Activated CD8-positive, alpha-beta T cell treated with anti-CD3 and anti-CD28 coated beads, Interleukin-2, amount 10 ng/mL, durations not matched to agents 7 days and 5 days (primary cell): ENCODE measurements at places on chromosomes 6 and 20.

GRCh38 chr6:23531666-23532065 lies 594.3 kb upstream of the NRSN1 start:
- no peak for DNase-seq

DNA sequence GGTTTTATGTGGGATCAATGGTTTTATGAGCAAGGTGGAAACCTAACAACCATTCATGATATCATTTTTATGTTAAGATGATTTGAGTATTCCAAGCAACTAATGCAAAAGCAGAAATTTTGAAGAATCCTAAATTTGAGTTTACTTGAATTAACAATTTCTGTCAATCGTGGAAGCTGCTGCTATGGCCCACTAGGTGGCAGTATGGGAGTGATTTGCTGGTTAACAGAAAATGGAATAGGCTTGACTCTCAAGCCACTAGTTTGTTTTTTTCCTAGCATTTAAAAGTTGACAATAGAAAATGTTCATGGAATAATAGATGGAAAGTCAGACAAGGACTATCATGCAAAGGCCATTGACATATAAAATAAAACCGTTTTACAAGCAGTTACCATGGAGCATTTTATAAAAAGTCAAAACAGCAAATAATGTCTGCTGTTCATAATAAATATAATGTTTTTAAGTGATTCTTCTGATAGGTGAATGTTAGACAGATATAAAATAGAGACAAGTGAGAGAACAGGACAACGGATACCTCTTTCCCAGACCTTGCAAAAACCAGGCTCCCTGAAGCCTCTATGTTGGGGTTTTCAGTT lies 43.0 kb upstream of the TMEM200A start:
- DNase-seq = peak; percentile 71

GRCh38 chr6:14353281-14353680 lies 235.7 kb downstream of the CD83 start:
- DNase-seq = no peak

GRCh38 chr6:125251516-125252220 lies 50.1 kb downstream of the HDDC2 start:
- no peak for DNase-seq

DNA sequence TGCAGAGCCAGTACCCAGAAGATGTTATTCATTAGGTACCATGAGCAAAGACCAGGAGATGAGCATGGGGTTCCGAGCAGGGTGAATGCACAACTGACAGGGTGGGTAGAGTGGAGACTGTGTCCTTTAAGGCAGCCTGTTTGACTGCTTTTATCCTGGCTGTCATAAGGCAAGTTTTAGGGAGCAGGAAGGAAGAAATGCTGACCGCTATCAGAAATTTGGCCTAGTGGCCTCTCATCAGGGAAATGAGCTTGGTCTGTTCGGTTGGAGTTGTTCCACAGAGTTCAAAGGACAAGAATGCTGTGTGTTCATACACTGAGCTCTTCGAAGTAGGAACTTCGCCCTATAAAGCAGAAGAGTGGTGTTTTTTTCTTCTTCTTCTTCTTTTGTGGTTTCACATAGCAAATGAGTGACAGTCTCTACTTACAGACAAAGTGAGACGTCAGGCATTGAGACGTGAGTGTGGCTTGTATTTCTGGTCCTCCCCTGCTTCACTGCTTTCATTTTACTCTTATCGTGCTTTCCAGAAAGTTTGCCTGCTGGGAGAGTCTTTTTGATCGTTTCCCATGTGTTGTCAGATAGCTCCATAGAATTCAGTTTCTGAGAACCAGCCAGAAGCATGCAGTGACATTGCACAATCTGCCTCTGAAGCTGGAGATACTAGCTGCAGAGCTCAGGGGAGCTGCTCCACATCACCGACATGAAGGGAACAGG lies at the start of gene CASS4:
CASS4 (plus strand) TSS at position 502 of the 714 bp plus-strand sequence; CDS start at position 701, 199 bp downstream.
- DNase-seq = peak; percentile 58

- DNase-seq = no peak
These were observed 33.9 kb downstream of the PRDM1 start for GRCh38 chr6:106120006-106120405.

GRCh38 chr20:41308290-41308711 lies 9.2 kb downstream of the ZHX3 start:
- no peak for DNase-seq

GRCh38 chr20:38075161-38075998 lies 41.8 kb downstream of the RPRD1B start:
- no peak for DNase-seq

DNA sequence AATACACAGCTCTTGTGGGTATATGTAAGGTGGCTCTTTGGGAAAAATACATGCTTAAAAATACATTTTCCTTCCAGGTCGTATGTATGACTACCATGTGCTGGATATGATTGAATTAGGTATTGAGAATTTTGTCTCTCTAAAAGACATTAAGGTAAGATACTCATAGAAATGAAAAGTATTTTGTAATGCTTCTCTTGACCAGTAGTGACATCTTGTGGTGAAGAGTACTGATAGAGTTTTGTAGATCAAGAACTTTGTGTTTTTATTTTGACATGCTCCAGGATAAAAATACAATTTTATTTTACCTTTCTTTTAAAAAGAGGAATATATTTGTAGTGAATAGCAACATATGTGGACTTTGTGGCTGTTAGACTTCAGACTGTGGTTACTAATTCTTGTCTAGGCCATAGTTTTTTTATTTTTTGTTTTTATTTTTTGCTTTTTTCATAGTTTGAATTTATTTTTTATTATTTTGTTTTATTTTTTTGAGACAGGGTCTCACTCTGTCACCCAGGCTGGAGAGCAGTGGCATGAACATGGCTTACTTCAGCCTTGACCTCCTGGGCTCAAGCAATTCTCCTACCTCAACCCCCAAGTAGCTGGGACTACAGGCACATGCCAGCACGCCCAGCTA lies 17.9 kb downstream of the RPF2 start:
- no peak for DNase-seq

GRCh38 chr20:53681352-53682212 lies 87.9 kb upstream of the ZNF217 start:
- no peak for DNase-seq

DNA sequence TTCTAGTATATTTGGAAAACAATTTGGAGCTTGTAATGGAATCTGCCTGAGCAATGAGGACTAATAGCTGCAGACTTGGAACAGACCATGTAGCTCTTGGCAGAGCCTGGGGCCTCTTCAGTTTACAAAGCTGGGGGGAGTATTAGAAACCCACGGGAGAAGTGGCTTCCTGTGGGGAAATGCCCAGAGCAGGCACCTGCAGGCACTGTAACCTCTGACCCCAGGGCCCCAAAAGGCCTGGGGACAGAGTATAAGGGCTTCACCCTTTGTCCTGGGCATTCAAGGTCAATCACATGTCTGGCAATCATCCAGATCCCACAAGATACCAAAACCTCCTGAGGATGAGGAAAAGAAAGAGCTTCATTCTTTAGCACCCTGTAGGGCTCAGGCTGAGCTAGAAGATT lies 19.4 kb downstream of the PKIG start:
- no peak for DNase-seq

- DNase-seq = no peak
These were observed 170.1 kb downstream of the HS3ST5 start for GRCh38 chr6:114172576-114173260.

DNA sequence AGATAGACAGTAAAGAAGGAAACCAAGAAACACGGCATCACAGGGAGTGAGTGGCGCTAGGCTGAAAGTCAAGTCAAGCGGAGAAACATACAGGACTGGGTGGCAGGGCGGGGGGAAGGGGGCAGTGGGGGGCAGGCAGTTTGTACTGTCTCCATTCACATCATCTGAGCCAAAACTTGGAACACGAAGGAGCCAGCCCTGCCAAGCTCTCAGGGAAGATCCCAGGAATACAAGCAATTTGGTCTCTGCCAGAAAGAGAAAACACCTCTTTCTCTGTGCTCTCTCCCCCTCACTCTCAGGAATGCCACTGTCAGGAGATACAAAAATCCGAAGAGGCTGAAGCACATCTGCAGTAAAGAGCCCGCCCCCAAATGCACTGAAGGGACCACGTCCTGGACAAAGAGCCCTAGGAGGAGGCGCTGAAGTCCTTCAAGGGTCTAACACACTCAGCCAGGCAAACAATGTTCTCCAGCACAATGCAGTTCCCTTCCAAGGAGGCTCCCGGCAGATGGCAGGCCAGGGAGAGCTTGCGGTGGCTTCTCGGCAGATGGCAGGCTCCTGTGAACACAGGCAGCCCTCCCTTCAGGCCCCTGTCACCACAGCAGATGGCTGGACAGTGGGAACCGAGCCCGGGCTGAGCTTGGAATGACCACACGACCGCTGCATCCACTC lies 90.0 kb downstream of the ATP9A start:
- DNase-seq = no peak

- no peak for DNase-seq
These were observed 477.1 kb upstream of the EYS start for GRCh38 chr6:66184091-66184490.

DNA sequence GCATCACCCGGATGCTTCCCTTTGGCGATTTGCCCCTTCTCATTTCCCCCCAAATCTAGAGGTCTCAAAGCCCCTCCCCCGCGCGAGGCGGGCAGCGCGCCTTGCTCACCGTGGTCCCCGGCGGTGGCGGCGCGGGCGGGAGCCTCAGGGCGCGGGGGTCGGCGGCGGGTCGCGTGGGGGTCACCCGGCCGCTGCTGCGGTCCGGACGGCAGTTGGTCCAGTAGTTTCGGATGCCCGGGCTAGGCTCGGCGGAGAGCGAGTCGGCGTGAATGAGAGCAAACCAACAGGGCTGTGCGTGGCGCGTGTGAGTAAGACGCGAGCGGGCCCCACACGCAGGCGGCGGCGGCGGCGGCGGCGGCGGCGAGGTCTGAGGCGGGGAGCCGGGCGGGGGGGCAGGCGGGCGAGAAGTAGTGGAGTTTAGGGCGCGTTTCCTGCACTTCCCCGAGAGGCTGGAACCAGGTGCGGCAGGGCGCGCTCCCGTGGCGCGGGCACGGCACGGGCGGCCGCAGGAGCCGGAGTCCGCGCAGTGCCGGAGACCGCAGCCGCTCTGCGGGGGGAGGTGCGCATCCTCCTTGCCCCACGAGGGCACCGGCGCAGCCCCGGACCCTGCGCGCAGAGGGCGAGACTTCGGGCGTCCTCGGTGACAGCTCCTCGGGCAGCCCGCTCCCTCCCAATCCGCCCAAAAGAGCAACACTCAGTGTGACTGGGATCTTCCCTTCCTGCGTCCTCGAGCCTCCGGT lies 567 bp downstream of the HS3ST5 start:
- no peak for DNase-seq

GRCh38 chr6:101465863-101466262 lies 72.4 kb downstream of the GRIK2 start:
- no peak for DNase-seq

DNA sequence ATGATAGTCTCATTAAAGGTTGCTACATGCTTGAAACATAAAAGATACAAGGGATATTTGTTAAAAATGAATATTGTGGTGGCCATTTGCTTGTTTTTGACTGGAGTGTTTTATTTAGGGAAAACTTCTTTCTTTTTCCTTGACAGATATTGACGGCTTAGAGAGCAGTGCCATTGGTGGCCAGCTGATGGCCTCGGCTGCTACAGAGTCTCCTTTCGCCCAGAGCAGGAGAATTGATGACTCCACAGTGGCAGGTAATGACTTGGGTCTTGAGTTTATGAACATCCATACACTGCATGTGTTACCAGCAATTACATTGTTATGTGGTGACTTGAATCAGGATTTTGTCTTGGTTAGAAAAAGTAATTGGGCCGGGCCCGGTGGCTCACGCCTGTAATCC lies 67.5 kb upstream of the PBOV1 start:
- DNase-seq = no peak

GRCh38 chr6:52381249-52381648 lies 19.3 kb downstream of the PAQR8 start:
- no peak for DNase-seq

- peak; percentile 48 for DNase-seq
These were observed 608 bp upstream of the EIF2S2 start for GRCh38 chr20:34112600-34113101.

GRCh38 chr6:157079771-157080170 lies 243.5 kb downstream of the TMEM242 start:
- DNase-seq = no peak

DNA sequence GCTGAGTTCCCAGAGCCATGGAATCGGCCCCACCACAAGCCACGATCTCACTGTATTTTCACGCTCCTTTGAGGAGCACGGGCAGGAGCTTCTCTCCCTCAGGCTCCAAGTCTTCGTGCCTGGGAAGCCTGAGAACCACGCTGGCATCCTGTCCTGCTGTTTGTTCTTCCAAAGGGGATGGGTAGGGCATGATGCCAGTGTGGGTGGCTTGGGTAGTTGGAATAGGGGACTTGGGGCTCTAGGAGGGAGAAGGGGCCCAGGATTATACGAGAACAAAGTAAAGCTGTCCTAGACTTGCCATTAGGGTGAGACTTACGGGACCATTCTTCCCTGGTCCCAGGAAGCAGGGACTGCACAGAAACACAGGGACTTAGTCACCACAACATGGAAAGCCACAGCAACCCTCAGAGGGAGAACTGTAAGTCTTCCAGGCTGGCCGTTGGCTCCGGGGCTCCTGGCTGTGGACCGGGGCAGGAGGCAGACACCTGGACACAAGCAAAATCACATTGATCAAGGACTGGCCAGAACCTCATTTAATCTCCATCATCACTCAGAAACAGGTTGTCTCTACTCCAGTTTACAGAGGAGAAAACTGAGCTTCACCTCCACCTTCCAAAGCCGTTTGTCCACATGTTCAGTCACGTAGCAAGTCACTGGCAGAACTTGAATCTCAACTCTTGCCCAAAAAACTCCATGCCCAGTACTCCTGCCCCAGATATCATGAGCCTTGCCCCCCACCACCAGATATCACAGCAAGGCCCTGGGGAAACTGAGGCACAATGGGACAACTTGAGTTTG lies 1.3 kb downstream of the CCN5 start:
- DNase-seq = no peak

- peak; percentile 48 for DNase-seq
These were observed 5.3 kb upstream of the TCP11 start for GRCh38 chr6:35146453-35146852.

- no peak for DNase-seq
These were observed 5.6 kb downstream of the CTSA start for GRCh38 chr20:45896641-45897161.
